CD4-positive, CD25-positive, alpha-beta regulatory T cell (primary cell): ENCODE measurements at places on chromosomes 3 and 15. TPM values are rescaled to one million over a fixed set of nuclear protein-coding genes. Genes with fewer than 3 reads are reported as not detected.

The ZNF860 gene
- polyA plus RNA-seq: not detected

DNA sequence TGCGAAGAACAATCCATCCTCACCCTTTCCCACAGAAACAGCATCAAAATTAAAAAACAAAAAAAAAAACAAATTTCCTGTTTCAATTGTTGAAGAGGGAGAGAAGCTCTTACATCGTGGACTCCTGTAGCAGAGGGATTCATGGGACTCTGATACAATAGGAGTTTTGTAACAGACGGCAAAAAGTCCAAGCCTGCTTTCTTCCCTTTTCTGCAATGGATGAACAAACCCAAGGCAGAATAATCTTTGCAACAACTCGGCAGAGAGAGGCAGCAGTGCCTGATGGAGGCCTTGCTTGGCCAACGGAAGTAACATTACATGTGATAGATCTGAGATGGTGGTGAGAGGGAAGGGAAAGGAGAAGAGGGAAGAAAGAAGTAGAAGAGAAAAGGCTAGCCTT, 26.9 kb downstream of the CCR4 start:
- peaks cover 38% of the 10 kb centered on the region for H3K4me1 ChIP-seq
- no peaks in the 10 kb centered on the region for H3K27me3 ChIP-seq
- no peaks in the 10 kb centered on the region for H3K36me3 ChIP-seq

DNA sequence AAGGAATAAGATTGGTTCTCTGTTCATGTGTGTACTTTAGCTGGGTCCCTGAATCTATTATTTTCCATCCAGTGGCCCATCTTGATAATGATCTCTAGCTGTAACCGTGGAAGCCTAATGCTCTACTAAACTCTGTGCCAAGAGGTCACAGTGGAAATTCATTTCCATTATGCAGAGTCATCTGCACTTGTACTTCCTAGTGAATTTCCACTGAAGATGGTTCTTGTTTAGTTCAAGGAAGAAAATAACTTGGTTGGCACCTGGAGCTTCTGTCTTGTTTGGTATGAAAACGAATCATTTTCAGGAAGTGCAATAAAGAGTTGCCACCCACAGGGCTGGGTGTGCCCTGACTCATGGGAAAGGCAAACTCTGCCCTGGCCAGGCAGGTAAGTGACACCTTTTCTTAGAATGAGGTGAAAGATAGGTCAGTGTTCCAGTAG, 10.3 kb downstream of the LPP start:
- DNase-seq: no peak
- H3K4me1 ChIP-seq: peaks cover 27% of the 10 kb centered on the region
- peak overlapping the region; percentile 63 for H3K4me3 ChIP-seq
- H3K27me3 ChIP-seq: no peaks in the 10 kb centered on the region

GRCh38 chr3:94162700-94163099, 99.8 kb downstream of the NSUN3 start:
- no peak overlapping the region for H3K27ac ChIP-seq
- H3K4me3 ChIP-seq: no peak overlapping the region
- no peaks in the 10 kb centered on the region for H3K4me1 ChIP-seq
- no peaks in the 10 kb centered on the region for H3K36me3 ChIP-seq
- DNase-seq: no peak

DNA sequence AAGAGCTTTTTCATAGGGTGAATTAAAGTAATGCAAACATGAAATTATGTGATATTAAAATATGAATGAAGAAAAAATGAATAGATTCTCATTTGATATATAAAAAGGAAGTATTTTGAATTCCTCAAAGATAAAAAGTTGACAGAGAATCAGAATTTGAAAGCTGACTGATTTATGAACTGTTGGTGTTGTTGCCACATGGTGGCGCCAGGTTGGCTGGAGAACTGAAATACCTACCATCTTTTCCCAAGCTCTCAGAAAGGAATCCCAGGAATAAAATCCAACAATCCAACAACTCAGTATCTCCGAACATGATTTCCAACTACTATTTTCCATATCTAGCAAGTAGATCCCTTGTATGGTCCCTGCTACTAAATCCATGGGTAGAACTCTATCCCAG, 3.1 kb downstream of the MYRIP start:
- H3K4me1 ChIP-seq: peaks cover 4% of the 10 kb centered on the region
- H3K27me3 ChIP-seq: peaks cover 10% of the 10 kb centered on the region
- DNase-seq: no peak
- H3K27ac ChIP-seq: no peak overlapping the region

DNA sequence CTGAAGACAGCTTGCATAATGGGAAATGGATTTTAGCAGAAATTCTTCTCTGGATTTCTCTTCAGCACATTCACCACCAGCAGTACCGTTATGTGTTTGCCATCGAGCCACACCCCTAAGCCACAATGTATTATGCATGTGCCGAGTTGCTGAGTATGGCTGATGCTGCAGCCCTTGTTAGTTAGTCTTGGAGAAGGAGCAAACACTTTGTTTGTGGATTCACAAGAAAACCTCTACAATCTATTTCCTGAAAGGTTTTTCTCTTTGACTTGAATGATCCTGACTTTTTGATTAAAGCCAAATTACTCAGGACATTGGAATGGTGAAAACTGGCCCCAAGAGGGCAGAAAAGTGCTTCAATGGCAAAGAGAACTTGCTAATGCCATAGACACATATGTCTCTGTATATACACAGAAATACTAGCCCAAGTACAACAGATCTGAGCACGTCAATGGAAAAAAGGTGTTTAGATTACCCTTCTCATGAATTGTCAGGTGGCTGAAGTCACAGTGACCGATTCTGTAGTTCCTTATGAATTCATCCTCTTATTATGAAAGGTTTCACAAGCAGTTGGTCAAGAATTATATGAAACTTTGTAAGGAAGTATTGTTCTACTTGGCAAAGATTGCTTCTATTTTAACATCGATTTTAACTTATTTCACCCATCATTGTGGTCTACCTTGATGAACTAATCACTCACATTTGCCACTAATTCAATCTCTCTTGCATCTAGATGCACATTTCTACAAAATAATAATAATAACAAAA, 103.0 kb downstream of the P3H2 start:
- H3K27me3 ChIP-seq: peaks cover 2% of the 10 kb centered on the region
- no peaks in the 10 kb centered on the region for H3K4me1 ChIP-seq
- no peak overlapping the region for H3K4me3 ChIP-seq
- H3K27ac ChIP-seq: no peak overlapping the region
- DNase-seq: no peak
- no peaks in the 10 kb centered on the region for H3K36me3 ChIP-seq

DNA sequence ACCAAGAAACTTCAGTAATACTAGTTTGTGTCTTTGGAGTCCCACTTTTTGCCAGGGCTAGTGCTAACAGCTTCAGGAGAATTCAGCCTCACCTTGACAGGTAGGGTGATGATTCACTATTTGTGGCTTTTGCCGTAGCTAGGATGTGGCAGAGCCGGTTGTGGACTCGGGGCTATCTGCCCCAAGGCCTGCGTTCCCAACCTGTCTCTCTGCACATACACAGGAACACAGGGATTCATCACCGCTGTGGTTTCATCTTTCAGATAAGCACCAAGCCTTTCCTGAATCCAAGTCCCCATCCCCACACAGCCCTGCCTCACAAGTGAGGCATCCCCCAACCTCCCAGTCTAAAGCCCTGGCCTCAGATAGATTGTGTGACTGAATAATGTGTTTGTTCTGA, 45.2 kb upstream of the POLG start:
- H3K36me3 ChIP-seq: no peaks in the 10 kb centered on the region
- no peak overlapping the region for H3K4me3 ChIP-seq
- peaks cover 44% of the 10 kb centered on the region for H3K27me3 ChIP-seq
- H3K4me1 ChIP-seq: peaks cover 13% of the 10 kb centered on the region
- no peak for DNase-seq

- H3K27ac ChIP-seq: no peak overlapping the region
- H3K36me3 ChIP-seq: no peaks in the 10 kb centered on the region
These were observed 610.6 kb upstream of the CFAP20DC start for GRCh38 chr3:59660376-59660775.
